ENCODE measurements at places on chromosomes 3 and 15.

DNA sequence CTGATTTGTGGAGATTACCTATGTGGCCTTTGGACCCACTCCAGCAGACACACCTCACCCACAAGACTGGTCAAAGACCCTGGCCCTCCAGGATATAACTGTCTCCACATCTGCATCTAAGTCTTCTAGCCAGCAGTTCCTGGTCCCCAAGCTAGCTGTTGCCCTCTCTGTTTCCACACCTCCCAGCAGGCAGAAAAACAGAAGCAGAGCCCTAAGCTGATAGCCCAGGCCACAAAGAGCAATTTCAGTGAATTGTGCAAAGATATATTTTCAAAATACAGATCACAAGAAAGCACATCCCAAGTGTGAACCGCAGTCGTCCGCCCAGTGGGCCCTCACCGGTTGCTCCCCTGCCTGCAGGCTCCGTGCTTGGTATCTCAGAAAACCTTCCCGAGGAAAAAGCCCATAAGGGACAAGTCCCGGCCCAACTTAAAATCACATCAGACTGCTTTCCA is 2.6 kb downstream of the TNIK start:
- no peak for DNase-seq

DNA sequence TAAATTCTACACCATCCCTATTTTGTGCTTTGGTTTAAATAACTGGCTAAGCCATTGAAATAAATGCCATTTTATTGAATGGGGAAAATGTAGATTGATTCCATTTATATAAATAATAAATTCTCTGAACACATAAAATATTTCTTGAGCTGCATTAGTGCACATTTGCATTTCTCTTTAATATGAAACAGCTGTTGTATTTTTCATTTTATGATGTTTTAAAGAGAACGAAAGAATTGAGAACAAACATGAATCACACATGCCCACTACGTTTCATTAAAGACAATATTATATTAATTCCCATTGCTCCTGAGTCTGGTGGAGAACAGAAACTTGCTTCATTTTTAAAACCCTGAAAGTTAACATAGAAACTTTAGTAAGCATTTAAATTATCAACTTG is 235.7 kb upstream of the CFAP20DC start:
- DNase-seq: no peak

- DNase-seq: no peak
Observed at GRCh38 chr3:8982509-8982908, 19.2 kb upstream of the RAD18 start.

GRCh38 chr15:70974004-70974832 is 81.6 kb downstream of the LRRC49 start:
- DNase-seq: no peak

GRCh38 chr3:191340966-191341365 is 10.6 kb upstream of the UTS2B start:
- no peak for DNase-seq

Data from activated CD4-positive, CD25-positive, alpha-beta regulatory T cell (primary cell).